ENCODE measurements at places on chromosomes 2 and 18.

GRCh38 chr2:97963079-97963406 lies 32.7 kb downstream of the TMEM131 start:
- DNase-seq, result no peak

DNA sequence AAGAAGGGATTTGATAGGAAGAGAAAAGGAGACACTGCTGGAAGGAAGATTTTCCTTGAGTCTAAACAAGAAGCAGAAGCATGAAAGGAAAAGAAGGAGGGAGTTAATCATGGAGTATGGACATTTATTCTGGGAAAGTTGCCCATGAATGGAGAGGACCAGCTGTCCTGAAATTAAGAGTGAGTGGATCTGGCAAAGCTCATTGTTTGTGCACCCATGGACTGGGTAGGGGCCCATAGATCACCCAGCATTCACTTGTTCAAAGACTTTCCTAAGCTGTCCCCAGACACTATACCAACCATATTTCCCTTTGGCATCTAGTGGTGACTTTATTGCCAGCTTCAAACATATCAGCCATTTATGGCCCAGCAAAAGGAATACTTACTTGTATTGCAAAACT lies 422.7 kb downstream of the FBXO15 start:
- DNase-seq, result no peak

- no peak for DNase-seq
These were observed 98.0 kb downstream of the PTPN4 start for GRCh38 chr2:119857742-119858141.

GRCh38 chr2:175552902-175553301 lies 371.4 kb upstream of the ATP5MC3 start:
- no peak for DNase-seq

- no peak for DNase-seq
These were observed 90.8 kb downstream of the AP1S3 start for GRCh38 chr2:223746611-223747010.

DNA sequence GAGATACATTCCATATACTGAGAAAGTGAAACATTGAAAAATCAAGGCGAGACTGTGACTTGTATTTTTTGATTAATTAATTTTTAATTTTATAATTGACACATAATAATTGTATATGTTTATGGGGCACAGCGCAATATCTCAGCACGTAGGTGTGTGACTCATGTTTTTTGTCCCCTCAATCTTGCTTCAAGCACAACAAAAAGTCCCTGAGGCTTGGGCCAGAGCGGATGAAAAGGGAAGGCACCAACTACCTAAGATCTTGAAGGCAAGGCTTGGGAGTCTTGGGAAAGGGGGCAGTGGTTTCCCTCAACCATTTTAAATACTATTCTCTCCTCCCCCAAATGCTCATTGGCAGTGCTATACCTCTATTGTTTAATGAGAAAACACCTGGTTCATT lies 9.9 kb downstream of the SGPP2 start:
- no peak for DNase-seq

GRCh38 chr2:231393149-231394131 lies 2.1 kb upstream of the B3GNT7 start:
- no peak for DNase-seq

- no peak for DNase-seq
These were observed 52.1 kb upstream of the CTIF start for GRCh38 chr18:48486754-48487153.

DNA sequence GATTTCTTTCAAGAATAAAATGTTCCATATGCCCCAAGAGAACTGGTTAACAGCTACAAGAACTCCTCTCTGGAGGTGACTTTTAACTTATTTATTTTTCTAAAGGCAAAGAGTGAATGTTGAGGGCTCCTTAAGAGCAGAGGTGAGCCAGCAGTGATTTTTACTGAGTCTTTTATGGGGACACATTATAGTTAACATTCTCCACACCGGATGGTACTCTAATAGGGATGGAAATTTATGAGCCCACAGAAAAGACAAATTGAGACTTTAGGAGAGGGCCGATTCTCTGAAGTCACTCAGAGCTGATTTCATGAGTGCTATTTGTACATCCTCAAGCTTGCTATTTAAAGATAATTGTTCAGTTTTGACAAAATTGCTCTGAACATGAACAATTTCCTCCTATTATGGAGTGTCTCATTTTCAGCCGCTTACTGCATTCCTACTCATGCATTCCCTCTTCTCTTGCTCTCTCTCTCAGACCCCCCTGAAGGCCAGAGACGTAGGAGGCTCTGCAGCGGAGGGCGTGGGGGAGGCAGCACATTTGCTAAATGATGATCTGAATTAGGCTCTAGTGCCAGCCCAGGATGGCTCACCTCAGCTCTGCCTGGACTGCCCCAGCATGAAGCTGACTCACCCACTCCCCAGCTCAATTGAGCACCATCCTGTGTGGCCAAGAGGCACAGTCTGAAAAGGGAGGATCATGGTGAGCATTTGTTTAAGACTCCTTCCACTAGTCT lies 5.9 kb upstream of the RPL37A start:
- no peak for DNase-seq

DNA sequence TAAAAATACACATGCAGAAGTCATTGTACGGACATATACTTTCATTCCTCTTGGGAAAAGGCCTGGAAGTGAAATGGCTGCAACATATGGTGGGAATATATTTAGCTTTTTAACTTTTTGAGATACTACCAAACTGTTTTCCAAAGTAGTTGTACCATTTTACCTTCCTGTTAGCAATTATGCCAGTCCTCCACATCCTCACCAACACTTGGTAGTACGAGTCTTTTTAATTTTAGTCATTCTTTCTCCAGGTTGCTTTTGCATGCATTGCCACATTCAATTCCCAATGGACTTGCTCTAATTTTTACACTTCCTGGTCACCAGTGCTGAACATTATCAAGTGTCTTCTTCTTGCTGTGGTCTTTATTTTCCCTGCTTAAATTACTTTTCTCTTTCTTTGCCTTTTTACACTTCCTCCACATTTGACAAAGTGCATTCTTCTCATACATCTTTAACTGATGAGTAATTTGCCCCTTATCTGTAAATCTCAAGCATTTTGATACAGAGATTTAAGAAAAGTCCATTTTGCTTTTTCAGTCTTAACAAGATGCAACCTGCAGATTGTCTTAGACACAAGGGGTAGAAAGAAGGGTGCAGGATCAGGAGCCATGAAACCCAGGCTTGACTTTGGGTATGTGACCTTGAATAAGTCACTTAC lies 14.5 kb downstream of the VIT start:
- DNase-seq, result no peak

GRCh38 chr2:61926531-61927477 lies 21.3 kb downstream of the COMMD1 start:
- no peak for DNase-seq

DNA sequence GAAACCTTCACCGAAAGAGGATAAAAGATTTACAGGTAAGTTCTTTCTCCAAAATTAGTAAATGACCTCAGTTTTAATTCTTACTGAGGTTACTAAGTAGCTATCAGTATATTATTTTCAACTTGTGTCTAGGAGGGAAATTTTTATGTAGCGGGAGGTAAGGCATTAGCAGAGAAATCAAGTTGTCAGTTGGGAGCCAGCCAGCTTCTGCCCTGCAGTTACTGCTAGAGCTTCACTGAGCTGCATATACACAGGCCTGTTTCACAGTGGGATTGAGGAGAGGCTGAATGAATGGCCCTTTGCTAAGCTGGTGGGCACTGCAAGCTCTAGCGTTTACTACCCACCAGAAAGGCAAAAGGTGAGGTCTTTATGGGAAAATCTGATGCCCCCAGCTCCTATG lies 105.7 kb downstream of the ACAA2 start:
- no peak for DNase-seq

DNA sequence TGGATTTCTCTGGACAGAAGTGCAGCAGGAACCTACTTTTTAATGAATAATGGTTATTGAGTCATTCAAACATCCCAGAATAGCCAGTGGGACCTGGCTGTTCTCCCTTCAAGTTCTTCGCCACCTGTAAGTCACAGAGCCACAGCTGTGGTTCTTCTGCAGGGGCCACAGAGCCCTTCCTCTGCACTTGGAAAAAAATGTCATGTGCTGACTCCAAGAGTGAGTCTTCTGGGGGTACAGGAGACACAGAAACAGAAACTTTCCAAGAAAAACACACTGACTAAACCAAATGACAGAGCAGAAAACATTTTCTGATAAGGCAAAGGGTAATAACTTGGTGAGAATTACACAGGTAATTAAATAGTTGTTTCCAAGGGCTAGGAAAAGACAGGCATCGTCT lies 68.7 kb upstream of the FN1 start:
- no peak for DNase-seq

- DNase-seq, result no peak
These were observed 808.1 kb downstream of the RNF144A start for GRCh38 chr2:7725171-7725849.

DNA sequence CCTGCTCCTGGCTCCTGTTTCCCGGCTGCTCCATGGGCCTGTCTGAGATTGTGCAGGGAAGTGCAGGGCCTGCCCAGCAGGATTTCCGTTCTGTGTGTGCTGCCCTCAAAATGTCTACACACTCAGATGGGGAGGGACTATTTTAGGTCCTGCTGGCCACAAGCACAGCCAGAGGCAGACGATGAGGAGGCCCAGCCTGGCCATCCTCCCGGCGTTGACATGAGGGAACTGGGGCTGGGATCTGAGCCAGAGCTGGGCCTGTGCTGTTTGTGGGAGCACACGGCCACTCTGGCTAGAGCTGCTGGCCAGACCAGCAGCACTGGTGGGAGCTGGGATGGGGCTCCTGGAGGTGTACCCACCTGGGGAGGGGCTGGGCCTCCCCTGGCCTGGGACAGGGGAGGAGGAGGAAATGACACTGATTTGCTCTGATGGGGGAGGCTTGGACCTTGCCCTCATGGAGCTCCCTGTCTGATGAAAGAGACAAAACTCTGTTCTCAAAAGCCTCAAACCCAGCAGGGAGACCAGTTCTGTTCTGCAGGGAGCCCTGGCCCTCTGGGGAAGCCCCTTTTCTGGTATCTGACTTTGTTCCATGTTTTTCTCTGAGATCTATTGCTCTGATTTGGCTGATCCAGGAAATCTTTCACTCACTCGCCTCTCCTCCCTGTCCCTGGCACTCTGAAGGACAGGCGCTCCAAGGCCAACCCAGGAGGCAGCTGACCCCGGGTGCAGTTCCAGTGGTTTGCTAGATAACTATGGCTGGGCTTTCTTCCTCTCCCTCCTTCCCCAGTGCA lies 161.8 kb downstream of the DYSF start:
- DNase-seq, result no peak

DNA sequence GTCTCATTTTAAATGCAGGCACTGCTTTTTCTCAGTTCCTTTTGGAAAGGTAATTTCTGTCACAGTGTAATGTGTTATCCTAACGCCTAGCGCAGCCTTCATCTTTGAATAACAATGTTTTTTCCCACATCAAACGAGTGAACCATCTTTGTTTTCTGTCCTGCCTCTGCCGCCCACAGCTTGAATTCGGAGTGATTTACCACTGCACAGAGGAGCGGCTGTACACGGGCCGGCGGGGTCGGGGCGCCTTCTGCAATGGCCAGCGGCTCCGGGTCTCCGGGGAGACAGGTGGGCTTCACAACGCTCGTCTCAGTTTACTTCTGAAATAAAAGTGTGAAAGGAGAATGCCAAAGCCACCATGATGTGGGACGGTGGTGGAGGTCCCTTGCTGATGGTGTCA lies 32.8 kb downstream of the IMPA2 start:
- DNase-seq, result no peak

- no peak for DNase-seq
These were observed 102.0 kb downstream of the RNF144A start for GRCh38 chr2:7019191-7019590.

DNA sequence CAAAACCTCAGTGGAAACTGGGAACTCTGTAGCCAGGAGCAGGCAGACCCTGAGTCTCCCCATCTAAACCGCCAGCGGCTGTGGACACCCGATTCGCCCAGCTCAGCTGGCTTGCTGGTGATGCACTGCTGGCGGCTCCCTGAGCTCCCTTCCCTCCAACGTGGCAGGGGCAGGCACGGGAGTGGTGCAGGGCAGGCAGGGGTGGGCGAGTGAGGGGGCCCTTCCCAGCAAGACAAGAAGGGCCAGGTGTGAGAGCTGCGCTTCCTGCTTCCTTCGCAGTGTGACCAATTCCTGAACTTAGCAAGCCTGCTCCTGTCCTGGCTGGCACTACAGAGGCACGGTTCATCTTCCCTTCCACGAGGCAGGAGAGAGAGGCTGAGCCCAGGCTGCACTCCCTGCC lies 12.3 kb upstream of the SEMA4C start:
- no peak for DNase-seq

GRCh38 chr2:227509824-227510619 lies 38.1 kb downstream of the AGFG1 start:
- DNase-seq, result no peak

DNA sequence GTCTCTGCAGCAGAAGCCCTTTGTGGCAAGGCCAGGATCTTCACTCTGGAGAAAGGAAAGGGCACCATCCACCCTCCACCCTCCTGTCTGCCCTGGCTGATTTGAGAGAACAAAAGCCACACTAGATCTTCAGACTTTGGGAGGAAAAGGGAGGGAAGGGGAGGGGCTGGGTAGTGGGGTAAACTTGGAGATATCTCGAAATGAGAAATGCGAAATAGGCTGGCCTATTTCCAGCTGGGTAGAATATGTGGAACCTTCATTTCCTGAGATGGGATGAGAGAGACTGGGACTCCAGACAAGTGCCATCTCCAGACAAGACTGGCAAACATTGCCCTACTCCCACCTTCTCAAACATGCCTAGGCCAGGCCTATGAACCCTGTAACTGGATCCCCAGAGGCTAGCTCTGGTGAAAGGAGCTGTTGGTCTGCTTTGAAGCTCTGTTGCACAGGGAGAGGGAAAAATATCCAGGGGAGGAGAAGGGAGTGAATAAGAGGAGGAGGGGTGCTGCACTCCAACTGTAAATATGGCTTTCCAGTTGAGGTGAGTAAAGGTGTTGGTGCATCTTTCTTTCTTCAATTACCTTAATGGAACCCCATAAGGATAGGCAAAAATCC lies 1.7 kb downstream of the HOXD12 start:
- DNase-seq, result no peak

DNA sequence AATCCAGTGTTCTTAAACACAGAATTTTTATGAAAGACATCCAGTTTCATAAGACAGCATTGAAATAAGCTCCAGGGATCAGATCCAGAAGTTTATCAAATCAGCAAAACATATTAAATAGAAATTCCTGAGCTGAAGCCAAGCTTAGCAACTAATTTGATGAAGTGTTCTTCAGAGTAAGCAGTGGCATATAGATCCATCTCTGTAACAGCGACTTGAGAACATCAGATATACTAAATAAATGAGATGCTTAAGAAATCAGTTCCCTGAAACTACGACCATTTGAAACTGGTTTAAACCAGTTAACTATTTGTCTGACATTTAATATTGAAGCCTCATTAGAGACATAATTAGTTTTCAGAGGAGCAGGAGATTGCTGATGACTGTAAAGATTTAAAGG lies 34.1 kb downstream of the PPP1R1C start:
- DNase-seq, result no peak

GRCh38 chr2:131014141-131014540 lies 79.1 kb downstream of the FAM168B start:
- no peak for DNase-seq

Measured in activated T-cell treated with anti-CD3 and anti-CD28 coated beads, Interleukin-2, amount 50 U/mL, for 1 hour (primary cell).